Posterior vena cava (tissue), 2 donors: ENCODE measurements at places on chromosomes 7 and 10.
A peak's percentile ranks its signal among the peaks of the same experiment; 100 is the strongest.

GRCh38 chr7:67045496-67045995, 48.9 kb downstream of the TYW1 start:
- no peak for DNase-seq

DNA sequence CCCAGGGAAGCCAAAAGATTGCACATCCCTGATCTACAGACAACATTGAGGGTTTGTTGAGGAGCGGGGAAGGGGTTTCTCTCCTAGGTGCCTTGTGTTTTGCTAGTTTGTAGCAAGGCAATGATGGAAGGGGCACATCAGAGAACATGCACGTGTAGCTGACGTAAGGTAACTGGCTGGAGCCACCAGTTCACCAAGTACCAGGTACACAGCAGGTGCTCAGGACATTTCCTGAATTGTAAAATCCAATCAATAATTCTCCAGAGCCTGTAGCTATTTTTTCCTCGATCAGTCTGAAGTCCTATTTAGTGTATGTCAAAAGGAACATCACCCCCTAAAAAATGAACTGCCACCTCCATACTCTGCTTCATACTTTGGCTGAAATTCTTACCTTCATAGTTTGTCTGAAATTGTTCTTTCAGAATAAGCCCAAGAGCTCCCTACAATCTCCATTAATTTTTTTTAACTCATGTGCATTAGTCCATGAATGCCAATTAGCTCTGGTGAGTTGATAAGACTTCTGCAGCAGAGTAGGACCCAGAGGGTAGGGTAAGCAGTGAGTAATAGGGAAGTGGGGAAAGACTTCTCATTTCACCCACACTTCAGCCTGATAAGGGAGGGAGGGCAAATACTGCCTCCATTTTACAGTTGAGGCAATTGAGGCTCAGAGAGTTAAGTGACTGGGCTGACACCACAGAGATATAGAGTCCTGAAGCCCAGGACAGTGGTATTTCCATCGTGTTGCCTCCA, 36.0 kb upstream of the SLC26A3 start:
- DNase-seq: no peak

DNA sequence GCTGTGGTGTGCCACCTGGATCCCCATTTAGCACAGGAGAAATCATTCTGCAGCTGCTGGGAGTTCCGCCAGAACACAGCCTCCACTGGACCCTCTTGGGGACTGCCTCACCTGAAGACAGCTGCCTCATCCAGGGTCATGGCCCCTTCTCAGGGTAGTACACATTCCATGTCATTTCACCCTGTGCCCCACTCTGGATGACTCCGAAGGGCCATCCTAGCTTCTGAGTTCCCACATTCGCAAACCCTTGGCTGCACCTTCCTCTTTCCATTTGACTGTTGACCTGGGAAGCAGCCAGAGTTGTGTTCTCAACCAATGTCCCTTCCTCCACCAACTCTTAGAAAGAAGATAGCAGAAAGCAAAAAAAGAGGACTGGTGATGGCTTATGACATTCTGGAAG, 125.6 kb upstream of the TBX20 start:
- DNase-seq: no peak

- no peak for DNase-seq
Measured at GRCh38 chr7:133512560-133512959, 259.7 kb downstream of the EXOC4 start.

DNA sequence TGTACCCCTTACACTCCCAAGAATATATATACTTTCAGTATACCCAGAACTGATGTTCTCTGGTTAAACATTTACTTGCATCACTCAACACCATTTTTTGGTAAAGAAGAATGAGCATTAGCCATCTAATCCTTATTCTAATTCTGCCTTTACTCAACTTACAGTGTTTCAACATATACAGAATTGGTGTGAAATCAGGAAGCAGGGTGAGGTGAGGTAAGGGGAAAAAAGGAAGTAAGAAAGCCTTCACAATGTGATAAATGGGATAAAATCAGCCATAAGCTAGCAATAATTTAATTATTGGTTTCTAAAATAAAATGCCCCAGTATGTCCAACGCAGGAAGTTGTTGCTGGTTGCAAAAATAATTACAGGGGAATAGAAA, 605.4 kb downstream of the KCNMA1 start:
- no peak for DNase-seq

DNA sequence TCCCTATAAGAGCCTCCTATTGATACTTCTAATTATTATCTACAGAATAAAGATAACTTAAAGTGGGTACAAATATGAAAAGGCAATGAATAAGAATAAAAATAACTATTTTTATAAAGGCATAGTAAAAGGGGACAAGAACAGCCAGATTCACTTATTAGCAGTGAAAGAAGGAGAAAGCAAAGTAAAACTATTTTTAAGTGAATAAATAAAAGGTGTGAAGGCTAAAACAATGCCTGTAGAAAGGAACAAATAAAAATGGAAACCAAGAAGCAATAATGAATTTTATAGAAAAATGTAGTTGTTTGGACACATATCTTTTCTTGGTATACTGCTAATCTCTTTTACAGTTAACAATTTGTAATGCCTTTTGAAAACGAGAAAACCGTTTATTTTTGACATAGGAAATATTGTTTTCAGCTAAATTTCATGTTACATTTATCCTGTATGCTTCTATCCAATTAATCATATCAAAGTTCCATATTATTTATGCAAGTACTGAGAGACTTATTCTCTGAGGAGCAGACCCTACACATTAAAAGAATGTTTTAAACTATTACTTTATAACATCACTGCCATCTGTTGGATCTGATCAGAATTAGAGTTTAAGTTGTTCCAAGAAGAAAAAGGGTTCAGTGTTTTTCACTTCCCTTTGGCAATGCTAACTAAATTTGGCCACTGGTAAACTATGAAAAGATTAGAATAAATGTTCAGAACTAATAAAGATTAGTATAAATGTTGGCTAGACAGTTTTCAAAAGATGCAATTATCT, 59.1 kb downstream of the ARMC3 start:
- no peak for DNase-seq

GRCh38 chr7:128076796-128077271, 45.6 kb upstream of the LRRC4 start:
- peak; percentile 87 for DNase-seq

DNA sequence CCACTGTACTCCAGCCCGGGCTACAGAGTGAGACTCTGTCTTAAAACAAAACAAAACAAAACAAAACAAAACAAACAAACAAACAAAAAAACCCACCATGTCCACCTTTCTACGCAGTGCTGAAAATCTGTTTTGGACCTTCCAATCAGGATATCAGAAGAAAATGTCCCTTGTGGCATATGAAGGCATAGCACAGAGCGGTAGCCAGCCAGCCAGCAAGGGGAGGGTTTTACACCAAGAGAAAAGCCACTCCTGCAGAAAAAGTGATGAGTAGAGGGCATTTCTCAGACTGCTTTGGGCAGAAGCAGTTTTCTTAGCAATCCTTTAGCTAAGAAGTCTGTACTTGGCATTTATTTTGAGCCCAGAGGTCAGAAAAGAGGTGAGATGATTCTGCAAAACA, 612.2 kb downstream of the TYW1 start:
- no peak for DNase-seq

DNA sequence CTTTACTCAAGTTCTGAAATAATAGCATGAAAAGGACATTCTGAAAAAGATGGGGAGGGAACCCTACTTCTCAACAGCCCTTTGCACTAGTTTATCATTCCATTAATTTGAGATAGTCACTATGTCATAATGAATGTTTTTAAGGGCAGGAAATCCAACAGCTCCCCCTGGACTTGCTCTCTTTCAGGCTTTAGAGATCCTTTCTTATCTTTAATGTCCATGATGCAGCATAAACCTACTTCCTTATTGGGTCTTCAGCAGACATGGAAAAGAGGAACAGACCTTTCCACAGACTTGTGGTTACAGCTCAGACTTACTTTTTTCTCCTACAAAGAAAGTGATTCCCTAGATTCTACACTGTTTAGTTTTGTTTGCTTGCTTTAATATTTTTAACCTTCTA, 87.3 kb downstream of the IDE start:
- DNase-seq: no peak

- DNase-seq: no peak
Measured at GRCh38 chr7:99617192-99617781, 541 bp downstream of the ZSCAN25 start.

GRCh38 chr7:45609180-45609579, 35.0 kb downstream of the ADCY1 start:
- DNase-seq: no peak

- no peak for DNase-seq
Measured at GRCh38 chr10:103923502-103923901, 5.5 kb upstream of the STN1 start.

- peak; percentile 89 for DNase-seq
Measured at GRCh38 chr7:54773472-54774399, 14.7 kb upstream of the SEC61G start.

- DNase-seq: no peak
Measured at GRCh38 chr7:25726781-25727311, 425.2 kb upstream of the NFE2L3 start.

GRCh38 chr7:107594961-107595737, 15.1 kb downstream of the BCAP29 start:
- DNase-seq: no peak

DNA sequence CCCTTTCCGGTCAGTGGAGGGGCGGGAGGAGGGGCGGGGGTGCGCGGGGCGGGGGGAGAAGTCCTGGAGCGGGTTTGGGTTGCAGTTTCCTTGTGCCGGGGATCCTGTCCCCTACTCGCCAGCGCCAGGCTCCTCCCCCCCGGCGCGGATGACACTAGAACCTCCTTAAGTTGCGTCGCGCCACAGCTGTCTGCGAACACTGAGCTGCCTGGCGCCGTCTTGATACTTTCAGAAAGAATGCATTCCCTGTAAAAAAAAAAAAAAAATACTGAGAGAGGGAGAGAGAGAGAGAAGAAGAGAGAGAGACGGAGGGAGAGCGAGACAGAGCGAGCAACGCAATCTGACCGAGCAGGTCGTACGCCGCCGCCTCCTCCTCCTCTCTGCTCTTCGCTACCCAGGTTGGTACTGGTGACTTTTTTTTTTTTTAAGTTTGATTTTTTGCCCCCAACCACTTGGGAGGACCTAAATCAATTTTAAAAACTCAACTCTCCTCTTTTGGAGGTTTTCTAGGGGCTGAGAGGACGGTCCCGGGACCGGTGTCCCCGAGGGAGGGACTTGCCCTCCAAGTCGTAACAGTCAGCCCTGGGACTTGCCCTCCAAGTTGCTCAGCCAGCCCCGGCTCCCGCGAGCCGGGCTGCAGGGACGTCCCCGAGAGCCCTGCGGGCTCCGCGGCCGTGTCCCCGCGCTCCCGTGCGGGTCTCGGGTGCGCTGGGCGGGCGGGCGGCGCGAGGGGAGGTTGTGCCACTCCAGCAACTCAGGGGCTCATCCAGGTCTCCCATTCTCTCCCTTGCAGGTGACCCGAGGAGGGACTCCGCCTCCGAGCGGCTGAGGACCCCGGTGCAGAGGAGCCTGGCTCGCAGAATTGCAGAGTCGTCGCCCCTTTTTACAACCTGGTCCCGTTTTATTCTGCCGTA, at the start of gene GATA3:
Gene GATA3 (plus strand): TSS at position 195 of the 914 bp plus-strand sequence. CDS start 968 bp downstream, outside the sequence.
- DNase-seq: peak; percentile 86

DNA sequence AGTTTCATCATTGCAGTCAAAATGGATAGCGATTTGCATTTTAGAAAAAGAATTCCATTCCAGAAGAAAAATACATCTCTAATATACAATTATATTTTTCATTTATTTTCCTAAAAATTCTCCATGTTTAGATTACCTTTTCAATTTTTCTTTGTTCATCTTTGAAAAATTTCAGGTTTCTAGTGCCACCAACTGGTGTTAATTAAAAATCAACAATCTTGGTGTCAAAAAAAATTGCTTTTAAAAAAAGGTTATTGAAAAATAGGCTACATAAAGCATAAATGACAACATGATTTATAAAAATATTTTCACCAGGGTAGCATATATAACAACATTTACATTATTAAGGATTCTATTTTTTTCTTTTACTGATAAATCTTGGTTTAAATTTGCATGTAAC, 53.0 kb downstream of the CCDC186 start:
- DNase-seq: no peak

GRCh38 chr10:111835574-111835973, 348.0 kb downstream of the GPAM start:
- no peak for DNase-seq

DNA sequence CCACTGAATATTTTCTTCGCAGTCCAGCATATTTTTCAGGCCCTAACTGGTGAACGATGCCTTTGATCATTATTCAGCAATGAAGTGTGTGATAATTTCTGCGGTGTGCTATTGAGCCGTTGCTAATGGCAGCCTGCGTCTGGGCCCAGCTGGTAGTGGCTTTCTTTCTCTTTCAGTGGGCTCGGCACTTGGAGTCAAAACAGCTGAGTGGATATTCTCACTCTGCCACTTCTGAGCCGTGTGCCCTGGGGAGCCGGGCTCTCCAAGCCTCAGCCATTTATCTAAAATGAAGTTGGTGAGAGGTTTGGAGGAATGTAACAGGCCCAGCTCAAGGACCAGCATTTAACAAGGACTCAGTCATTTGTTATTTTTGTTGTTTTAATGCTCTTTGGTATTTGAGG, 87.5 kb upstream of the IFRD1 start:
- DNase-seq: no peak

DNA sequence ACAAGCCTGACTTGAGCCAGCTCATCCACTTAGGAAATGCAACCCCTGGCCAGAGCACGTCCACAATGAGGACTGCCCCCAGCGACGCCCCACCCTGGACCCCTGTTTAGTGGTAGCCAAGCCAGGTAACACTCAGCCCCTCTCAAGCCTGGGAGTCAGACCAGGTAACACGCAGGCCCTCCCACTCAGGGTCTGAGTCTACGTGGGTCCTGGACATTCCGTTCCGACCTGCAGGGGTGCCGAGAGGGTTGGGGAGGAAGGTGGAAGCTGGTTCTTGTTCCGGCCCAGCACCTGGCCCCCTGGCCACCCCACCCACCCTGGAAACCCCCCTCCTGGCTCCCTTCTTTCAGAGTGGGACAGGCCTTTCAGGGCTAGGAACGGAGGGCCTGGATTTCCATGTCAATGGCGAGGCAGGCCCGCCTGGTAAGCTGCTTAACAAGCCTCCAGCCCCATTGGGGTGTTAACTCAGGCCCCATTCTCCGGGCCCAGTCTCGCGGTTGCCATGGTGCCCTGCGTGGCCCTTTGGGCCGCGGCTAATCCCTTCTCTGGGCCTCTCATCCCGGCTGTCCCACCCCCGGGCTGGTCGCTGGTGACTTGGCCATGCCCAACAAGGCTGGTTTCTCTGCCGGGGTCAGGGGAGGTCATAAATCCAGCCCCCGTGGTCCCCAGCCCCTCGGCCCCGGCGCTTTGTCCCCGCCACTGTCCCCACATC, 19.7 kb upstream of the LFNG start:
- no peak for DNase-seq

GRCh38 chr7:29771081-29771816, 35.1 kb upstream of the WIPF3 start:
- no peak for DNase-seq

DNA sequence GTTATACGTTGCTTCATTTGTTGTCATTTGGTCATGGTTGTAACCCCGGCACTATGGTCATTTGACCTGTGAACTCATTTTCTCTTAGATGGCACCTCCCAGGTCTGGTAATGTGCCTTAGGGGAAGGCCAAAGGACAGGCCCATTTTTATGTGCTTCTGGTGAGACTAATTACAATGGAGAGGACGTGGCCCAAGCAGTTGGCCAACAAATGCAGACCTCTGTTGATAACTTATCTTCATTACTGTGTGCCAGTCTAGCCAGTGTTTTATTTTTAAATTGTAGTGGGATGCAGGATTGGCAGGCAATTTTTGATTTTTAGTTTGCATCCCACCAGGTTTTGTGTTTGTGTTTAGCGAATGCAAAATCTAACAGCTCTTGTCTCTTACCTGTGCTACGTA, 321.5 kb upstream of the AKR1E2 start:
- no peak for DNase-seq
